ENCODE measurements at places on chromosomes 1 and 21.
A peak's percentile ranks its signal among the peaks of the same experiment; 100 is the strongest.

DNA sequence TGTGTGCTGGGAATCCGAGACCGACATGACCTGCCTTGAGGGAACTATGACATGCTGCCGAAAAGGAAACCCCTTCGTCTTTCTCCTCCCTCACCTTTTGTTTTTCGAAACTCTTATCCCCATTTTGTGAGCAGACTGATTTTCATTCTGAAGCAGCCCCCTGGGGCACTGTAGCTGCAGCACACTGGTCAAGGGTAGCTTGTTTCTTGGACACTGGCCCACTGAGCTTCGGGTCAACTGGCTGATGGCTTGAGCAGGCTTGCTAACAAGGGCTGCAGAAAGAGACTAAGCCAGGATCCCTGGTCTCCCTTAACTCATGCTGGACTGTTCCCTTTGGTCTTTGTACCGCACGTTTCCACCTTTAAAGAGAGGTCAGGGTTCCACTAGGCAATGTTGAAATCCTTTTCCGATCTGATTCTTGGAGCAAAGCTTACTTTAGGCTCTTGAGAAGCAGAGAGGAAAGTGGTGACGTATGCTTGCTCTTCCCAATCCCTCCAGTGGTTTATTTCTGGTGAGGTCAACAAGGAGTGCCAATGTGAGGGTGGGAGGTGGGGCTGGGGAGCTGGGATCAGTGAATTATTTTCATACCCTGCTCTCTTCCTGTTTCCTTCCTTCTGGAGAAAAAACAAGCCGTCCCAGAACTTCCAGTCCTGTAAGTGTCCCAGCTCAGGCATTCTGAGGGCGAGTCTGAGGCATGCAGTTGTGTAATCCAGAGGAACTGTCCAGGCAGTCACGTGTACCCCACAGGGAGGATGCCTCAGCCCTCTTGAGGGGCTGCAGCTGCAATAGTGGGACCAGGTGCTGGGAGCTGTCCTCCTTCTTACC lies 7.6 kb downstream of the CYP4B1 start:
- DNase-seq, result no peak

- no peak for DNase-seq
Observed at GRCh38 chr1:15956150-15956549, 19.8 kb downstream of the ZBTB17 start.

DNA sequence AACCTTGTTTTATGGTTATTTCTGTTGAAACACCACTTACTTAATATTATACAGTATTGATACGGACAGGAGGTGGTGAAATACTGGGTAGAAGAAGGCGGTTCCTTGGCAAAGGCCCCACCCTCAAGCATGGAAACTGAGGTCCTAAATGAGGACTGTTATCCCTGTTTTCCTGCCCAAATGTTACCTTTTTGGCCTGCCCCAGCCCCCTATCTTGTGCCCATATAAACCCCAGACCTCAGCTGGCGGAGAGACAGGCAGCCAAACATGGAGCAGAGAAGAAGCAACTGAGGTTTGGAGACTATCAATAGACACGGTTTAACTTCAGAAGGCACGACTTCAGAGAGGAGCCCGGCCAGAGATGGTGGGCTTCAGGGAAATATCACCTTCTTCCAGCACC lies 640.1 kb downstream of the PTPRU start:
- DNase-seq, result no peak

- DNase-seq, result no peak
Observed at GRCh38 chr1:208045463-208046260, 134.7 kb upstream of the CD34 start.

DNA sequence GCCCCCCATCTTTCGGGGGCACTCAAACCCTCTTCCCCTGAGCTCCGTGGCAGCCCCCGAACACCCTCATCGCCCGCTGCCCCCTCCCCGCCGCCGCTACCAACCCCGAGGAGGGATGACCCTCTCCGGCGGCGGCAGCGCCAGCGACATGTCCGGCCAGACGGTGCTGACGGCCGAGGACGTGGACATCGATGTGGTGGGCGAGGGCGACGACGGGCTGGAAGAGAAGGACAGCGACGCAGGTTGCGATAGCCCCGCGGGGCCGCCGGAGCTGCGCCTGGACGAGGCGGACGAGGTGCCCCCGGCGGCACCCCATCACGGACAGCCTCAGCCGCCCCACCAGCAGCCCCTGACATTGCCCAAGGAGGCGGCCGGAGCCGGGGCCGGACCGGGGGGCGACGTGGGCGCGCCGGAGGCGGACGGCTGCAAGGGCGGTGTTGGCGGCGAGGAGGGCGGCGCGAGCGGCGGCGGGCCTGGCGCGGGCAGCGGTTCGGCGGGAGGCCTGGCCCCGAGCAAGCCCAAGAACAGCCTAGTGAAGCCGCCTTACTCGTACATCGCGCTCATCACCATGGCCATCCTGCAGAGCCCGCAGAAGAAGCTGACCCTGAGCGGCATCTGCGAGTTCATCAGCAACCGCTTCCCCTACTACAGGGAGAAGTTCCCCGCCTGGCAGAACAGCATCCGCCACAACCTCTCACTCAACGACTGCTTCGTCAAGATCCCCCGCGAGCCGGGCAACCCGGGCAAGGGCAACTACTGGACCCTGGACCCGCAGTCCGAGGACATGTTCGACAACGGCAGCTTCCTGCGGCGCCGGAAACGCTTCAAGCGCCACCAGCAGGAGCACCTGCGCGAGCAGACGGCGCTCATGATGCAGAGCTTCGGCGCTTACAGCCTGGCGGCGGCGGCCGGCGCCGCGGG lies 837 bp downstream of the FOXD3 start:
- no peak for DNase-seq

DNA sequence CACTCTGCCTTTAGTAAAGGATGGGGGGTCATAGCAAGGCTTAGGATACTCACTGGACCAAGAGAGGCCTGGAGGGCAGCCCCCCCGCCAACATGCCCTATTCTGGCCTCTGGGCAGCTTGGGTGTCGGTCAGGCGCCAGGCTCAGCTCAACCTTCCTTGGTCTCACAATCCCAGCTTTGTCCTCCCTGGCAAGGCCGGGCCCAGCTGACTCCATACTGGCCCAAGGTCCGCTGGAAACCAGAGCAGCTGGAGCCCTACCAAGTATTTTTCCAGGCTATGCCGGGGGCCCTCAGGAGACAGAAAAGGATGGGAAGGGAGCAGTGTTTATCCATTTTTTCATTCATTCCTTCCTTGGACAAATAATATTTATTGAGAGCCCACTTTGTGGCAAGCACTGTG lies 6.2 kb downstream of the FBXO2 start:
- DNase-seq, result no peak

GRCh38 chr1:20411196-20411980 lies 74.6 kb downstream of the CAMK2N1 start:
- DNase-seq, result no peak

GRCh38 chr1:215059947-215060346 lies 22.6 kb upstream of the KCNK2 start:
- DNase-seq, result no peak

DNA sequence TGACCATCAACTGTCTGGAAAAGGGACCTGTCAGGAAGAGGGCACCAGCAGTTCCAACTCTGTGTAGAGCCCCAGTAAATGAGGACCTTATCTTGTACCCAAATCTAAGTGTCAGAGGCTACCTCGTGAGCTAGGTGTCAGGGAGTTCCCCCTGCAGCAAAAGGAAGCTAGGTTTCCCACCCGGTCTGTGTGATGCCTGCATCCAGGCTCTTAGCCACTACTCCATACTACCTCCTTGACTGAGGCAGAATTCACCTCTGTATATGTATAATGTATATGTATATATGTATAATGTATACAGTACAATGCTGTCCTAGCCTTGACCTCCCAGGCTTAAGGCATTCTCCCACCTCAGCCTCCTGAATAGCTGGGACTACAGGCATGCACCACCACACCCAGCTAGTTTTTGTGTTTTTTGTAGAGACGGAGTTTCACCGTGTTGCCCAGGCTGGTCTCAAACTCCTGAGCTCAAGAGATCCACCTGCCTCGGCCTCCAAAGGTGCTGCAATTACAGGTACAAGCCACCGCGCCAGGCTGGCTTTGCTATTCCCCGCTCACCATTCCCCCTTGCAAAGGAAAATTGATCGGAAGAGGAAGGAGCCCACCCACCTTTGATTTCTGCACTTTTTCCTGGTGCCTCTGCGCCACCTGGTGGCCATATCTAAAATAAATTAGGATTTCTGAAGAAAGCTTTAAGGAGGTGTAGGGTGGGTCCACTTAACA lies 15.7 kb upstream of the LUZP1 start:
- DNase-seq, result peak; percentile 25

DNA sequence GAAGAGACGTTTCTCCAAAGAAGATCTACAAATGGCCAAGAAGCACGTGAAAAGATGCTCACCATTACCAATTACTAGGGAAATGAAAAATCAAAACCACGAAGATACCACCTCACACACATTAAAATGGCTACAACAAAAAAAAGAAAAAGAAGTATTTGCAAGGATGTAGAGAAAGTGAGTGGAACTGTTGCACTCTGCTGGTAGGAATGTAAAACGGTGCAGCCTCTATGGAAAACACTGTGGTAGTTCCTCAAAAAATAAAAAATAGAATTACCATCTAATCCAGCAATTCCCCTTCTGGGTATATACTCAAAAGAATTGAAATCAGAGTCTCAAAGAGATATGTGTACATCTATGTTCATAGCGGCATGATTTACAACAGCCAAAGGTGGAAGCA lies 115.4 kb upstream of the EDN2 start:
- DNase-seq, result no peak

- no peak for DNase-seq
Observed at GRCh38 chr1:81410351-81410750, 390.4 kb upstream of the ADGRL2 start.

DNA sequence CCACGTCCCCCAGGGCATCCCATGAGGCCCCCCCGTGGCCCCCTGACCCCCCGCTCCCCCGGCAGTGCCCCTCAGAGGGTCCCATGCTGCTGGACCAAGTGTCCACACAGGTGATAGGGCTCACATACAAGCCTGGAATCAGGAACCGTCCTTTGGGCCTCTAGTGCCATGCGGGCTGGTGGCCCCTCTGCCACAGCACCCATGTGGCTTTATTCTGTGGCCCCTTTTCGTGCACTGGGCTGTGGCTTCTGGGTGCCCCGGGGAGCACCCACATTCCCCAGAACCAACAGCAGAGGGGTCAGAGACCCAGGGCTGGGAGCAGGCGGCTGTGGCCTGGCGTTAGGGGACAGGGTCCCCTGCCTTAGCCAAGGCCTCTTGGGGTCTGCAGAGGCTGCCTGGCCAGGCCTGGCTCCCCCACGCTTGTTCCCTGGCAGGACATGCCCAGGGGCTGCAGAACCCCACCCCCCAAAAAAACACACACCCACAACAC lies 31.7 kb downstream of the SLC19A1 start:
- no peak for DNase-seq

DNA sequence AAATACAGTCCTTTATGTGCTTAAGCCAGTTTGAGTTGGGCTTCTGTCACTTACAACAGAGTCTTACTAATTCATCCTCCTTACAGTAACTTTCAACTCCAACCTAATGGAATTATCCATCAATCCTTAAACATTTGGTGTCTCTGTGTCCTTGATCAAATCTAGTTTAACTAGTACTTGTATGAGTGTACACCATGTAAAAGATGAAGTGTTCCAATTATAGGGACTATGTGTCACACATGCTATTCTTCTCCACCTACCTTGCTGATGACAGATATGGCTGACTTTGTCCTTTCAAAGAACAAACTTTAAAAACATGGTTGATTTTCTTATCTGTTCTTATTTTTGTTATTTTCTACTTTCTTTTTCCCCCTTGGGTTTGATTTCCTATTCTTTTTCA lies 60.4 kb upstream of the NBPF3 start:
- no peak for DNase-seq

- no peak for DNase-seq
Observed at GRCh38 chr1:63882048-63882704, 108.4 kb downstream of the ROR1 start.
